ENCODE measurements at places on chromosomes 7 and 10.

DNA sequence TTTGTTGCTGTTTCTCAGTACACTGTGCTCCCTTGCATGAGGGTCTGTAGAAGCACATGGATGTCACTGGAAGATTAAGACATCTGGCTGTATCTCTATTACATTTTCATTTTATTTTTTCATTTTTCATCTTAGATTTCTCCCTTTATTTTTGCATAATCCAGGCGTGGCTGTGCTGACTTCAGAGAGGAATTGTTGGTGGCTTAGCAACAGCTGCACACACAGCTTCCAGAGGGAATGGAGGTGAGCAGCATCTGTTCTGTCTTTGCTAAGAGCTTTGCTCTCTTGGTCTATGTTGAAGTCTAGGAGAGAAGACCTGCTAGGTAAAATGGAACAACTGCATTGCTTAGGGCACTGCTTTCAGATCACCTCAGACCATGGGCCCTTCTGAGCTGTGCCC lies 254.4 kb upstream of the SP4 start:
- DNase-seq, result no peak

DNA sequence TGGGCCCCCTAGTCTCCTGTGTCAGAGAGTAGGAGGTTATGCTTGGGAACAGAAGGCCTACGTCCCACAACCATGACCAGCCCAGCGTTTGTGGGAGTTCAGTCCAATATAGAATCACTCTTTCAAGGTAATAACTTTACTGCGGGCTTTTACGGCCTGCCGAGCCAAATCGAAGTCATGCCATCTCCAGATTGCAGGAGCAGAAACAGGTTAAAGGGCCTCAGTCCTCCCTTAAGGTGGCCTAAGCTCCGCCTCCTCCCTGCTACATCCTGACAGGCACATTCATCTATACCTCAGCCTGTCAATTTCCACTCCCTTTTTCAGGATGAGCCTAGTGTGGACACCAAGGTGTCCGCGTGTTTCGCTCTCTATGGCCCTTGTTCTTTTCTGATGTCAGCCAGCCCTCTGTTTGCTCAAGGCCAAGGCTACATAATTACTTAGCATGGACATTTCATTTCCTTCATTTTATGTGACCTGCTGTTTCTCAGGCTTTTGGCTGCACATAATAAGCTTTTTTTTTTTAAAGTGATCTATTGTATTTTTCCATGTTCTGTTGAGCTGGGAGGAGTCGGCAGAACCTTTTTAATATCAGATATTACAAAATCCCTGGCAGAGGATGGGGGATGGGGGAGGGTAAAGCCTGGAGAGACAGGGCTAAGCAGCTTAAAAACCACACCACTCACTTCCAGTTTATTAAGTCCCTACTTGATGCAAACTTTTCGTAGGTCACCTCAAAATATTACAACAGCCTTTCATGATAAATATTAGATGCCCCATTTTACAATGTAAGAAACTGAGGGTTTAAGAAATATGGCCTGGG lies 84.6 kb downstream of the CACNB2 start:
- DNase-seq, result no peak

GRCh38 chr10:10772411-10772810 lies 245.3 kb upstream of the CELF2 start:
- no peak for DNase-seq

DNA sequence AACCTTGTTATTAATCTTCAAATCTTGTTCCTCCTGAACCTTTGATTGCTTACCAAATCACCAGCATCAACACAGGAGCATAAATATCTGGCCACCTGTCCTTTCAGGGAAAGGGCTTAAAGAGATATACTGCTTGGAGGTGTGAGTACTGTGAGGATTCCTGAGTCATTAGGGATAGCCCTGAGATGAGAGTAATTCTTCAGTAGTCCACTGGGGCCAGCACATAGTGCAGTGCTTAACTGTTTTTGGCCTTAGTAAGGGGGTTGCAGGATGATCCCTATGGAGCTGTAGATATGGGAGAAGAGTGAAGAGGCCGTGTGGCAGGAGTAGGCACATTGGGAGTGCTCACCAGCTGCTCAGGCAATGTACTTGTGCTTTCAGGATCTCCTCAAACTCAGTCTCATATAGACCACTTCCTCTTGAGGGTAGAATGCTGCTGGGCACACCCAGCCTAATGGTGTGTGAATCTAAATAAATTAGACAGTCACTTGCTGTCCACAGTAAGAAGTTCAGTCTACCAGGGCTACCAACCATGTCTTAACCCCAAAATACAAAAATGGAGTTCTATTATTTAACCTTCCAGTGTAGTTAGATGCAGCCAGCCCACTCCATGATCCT lies 26.5 kb upstream of the GPR141 start:
- no peak for DNase-seq

DNA sequence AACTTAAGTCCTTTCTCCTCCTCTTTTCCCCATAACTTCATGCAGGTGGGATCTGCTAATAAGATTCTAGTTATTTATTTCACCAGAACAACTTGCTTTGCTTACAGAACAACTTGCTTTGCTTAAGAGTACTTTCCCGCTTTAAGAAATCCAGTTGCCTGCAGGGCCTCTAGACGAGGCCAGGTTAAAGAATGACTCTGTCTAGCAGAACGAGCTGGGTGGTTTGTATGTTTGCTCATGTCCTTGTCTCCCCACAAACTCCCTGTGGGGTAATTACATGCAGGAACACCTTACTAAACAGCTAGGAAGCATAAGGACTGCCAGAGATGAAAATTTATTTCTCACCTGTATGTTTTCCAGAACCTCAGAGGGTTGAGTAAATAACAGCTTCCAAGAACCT lies 8.8 kb upstream of the FZD8 start:
- DNase-seq, result no peak
